Activated CD4-positive, CD25-positive, alpha-beta regulatory T cell (primary cell): ENCODE measurements at places on chromosomes 7 and 10.

GRCh38 chr10:75070961-75071428, 40.5 kb upstream of the SAMD8 start:
- no peak for DNase-seq

- DNase-seq, result no peak
Observed at GRCh38 chr10:99927721-99928280, 81.9 kb downstream of the DNMBP start.

- no peak for DNase-seq
Observed at GRCh38 chr7:2936891-2937580, 92.9 kb upstream of the GNA12 start.

DNA sequence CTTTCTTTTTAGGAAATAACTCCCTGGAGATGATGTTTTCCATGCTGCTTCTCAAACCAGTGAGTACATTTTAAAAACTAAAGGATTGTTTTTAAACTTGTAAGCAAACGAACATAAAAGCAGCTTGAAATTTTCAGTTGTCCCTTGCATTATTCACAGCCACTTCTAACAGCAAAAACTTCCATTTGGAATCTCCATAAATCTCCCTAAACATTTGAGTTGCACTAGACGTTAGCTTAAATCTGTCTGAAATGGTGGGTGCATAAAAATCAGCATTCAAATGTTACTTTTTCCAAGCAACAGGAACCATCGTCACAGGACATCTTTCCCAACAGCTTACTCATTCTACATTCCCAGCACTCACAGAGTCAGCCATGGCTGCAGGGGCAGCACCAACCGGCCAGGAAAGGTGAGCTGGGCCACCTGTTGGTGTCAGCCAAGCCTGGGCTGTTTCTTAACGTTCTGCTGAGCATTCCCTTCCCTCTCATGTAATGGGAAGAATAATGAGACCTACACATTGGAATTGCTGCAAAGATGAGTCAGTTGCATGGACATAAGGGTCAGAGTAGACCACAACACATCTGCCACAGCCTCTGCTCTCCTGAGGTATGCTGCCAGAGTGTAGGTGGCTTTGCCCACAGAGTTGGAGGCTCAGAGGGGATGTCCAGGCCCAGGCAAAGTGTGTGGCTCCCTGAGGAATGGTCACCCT, 163.2 kb downstream of the TNS3 start:
- no peak for DNase-seq

GRCh38 chr7:1076184-1077072, 11.5 kb upstream of the GPER1 start:
- DNase-seq, result no peak

- DNase-seq, result no peak
Observed at GRCh38 chr7:31971049-31971667, 99.0 kb downstream of the PDE1C start.
